Activated CD8-positive, alpha-beta T cell treated with anti-CD3 and anti-CD28 coated beads, Interleukin-2, amount 10 ng/mL, durations not matched to agents 7 days and 5 days (primary cell): ENCODE measurements at places on chromosomes 12 and 14.

- no peak for DNase-seq
Observed at GRCh38 chr14:36091096-36091495, 85.4 kb downstream of the PTCSC3 start.

DNA sequence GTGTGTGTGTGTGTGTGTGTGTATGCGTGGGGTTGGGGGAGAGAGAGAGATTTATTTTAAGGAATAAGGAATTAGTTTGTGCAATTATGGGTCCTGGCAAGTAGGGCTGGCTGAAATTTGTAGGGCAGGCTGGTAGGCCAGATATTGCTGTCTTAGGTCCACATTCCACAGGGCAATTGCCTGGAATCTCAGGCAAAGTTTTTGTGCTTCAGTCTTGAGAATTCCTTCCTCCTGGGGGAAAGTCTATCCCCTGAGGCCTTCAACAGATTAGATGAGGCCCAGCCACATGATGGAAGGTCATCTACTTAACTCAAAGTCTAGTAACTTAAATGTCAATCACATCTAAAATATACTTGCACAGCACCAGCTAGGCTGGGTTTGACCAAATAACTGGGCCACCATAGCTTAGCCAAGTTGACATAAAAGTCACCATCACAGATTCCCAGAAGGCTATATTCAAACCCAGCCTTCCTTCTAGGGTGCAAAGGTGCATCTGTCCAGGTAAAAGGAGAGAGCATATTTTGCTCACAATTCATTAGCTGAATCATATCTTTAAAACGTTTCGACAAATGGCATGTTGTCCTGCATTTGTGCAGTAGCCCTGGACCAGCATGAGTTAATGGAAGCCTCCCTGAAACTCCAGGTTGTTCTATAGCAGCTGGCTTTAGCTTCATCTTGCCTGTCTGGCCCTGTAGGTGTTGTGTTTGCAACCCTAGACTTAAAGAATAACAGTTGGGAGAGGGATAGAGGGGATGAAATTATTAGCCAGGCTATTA, 63.1 kb downstream of the C14orf132 start:
- no peak for DNase-seq

DNA sequence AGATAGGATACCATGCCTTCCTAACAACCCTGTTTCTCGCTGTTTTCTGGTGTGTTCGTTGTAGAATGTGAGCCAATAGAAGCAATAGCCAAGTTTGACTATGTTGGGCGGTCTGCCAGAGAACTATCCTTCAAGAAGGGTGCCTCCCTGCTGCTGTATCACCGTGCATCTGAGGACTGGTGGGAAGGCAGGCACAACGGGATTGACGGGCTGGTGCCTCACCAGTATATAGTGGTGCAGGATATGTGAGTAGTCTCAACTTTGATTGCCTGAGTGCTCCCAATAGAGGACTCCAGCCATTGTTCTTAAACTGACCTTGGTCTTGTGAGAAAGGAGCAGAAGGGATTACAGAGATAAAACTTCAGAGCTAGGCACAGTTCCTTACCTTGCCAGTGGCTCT, 96.2 kb downstream of the KICS2 start:
- no peak for DNase-seq

- no peak for DNase-seq
Observed at GRCh38 chr12:67645126-67645525, 3.4 kb upstream of the DYRK2 start.

DNA sequence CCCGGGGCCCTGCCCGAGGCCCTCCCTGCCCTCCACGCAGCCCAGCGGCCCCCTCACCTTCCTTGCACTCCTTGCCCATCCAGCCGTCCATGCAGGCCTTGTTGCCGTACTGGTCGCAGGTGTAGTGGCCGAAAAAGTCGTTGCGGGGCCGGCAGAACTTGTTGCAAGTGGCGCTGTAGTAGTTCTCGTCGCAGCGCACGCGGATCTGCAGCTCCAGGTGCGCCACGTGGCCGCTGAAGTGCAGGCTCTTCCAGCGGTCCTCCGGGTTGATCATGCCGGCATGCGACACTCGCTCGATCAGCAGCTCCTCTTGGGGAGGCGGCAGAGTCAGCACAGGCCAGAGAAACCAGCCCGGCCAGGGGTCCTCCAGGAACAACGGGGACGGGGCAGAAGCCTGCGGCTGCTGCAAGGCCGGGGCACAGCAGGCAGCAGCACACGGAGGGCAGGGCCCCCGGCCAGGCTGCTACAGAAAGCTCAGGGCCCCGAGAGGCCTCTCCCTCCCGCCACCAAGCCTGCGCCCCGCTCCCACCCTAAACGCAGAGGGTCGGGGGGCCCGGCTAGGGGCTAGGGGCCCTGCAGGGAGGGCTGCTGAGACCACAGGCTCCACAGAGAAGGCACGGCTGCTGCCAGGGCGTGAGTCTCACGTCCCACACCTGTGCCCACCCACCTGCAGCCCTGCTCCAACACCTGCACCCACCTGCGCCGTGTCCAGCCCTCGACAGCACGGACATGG, 12.7 kb downstream of the JAG2 start:
- DNase-seq = no peak

DNA sequence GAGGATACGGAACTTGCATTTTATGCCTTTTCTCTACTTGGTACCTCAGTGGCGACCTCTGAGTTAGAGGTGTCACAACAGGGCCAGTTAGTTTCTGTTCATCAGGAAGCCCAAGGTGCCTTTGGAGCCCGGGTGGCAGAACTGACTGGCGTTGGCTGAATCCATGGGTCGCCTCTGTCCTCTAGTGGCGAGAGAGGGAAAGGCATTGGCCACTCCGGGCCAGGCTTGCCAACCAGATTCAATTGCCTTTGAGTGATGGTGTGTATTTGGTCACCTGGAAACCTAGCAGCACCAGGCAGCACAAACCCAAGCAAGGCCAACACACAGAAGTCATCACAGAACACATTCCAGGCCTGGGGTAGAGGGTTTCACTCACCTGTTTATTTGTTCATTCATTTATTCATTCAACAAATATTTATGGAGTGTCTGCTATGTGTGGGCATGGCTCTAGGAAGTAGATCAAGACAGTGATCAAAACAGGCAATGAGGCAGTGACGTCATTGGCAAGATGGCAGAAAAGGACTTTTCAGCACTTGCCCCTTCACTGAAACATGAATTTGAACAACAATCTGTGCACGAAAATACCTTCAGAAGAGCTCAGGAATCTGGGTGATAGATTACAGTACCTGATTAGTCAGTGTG, 40.5 kb upstream of the KCNA5 start:
- DNase-seq = peak; percentile 67

GRCh38 chr14:34275078-34275477, 187.0 kb downstream of the SPTSSA start:
- DNase-seq = no peak

DNA sequence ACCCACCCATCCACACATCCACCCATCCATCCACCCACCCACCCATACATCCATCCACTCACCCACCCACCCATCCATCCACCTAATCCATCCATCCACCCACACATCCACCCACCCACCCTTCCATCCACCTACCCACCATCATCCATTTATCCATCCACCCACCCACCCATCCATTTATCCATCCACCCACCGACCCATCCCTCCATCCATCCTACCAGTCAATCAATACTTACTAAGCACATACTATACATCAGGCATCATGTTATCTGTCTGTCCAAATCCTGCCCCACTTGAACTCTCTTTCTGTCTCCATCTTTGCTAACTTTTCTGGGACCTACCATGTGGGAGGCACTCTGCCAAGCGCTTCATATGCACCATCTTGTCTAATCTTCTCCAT, 15.4 kb downstream of the GALNT9 start:
- no peak for DNase-seq

DNA sequence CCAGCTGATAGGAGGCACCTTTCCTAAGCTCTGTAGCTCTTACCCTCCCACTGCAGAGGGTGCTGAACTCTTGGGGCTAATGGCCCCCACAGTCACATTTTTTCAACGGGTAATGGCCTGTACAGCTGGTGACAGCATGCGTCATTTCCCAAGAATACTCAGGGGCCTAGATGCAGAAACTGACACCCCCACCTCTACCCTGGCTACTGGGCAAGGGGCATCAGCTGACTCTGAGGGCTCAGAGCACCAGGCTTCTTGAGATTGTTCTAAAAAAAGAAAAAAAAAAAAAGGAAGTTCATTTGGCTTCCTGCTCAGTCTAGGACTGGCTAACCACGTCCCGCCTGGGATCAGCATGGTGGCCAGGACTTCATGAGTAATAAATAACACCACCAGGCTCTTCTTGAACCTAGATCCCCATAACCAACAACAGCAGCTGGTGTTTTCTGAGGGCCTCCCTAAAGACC, 35.2 kb downstream of the ZFP36L1 start:
- no peak for DNase-seq

GRCh38 chr14:52402812-52403526, 88.9 kb downstream of the PTGER2 start:
- DNase-seq = no peak

DNA sequence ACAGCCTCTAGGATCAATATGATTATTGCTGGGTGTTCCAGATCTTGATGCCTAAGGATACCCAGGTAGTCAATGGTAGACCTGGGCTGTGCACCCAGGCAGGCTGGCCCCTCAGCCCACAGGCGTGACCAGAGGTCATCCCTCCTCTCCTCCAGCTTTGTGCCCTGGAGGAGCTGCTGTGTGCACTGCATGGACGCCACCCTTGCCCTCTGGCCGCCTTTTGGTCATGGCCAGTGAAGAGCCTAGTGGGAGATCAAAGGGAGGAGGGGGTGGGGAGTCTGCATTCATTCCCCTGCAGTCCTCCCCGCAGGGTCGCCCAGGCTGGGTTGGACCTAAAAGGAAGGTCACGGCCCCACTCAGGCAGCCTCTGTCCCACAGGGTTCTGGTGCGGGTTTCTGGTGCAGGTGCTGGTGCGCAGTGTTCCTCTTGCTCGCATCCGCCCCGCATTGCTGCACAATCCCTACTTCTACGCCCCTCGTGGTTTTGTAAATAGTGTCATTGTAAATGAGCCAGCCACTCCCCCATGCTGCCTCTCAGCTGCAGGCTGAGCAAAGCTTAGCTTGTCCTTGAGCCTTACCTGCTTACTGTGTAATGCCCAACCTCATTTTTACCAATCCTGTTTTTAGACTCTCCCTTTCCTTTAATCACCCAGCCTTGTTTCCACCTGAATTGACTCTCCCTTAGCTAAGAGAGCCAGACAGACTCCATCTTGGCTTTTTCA, 55.3 kb downstream of the PSMA6 start:
- DNase-seq = no peak

DNA sequence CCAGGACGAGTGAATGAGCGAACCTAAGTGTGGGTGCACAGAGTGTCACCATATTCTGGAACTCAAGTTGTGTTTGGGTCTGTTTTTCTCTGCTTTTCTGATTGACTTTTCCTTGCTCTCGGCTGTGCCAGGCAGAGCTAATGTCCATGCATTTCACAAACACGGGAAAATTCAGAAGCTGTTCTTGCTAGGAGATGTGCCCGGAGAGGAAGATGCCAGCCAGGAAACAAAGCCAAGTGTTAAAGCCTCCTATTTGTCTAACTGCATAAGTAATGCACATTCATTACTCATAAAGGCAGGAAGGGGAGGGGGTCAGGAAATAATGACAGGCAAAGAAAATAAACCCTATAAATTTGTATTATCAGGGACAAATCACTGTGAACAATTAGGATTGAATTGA, 250.4 kb upstream of the SFSWAP start:
- DNase-seq = no peak

GRCh38 chr14:73713803-73714655, at the start of gene PNMA1:
TSS of gene PNMA1 (minus strand) at chr14:73714384. CDS start at chr14:73713639, 745 bp downstream.
- peak; percentile 90 for DNase-seq

GRCh38 chr14:50063876-50064420, 52.4 kb downstream of the VCPKMT start:
- no peak for DNase-seq

GRCh38 chr14:61188978-61189808, 91.9 kb downstream of the TMEM30B start:
- peak; percentile 22 for DNase-seq

- no peak for DNase-seq
Observed at GRCh38 chr14:34147461-34147860, 196.6 kb upstream of the EGLN3 start.

DNA sequence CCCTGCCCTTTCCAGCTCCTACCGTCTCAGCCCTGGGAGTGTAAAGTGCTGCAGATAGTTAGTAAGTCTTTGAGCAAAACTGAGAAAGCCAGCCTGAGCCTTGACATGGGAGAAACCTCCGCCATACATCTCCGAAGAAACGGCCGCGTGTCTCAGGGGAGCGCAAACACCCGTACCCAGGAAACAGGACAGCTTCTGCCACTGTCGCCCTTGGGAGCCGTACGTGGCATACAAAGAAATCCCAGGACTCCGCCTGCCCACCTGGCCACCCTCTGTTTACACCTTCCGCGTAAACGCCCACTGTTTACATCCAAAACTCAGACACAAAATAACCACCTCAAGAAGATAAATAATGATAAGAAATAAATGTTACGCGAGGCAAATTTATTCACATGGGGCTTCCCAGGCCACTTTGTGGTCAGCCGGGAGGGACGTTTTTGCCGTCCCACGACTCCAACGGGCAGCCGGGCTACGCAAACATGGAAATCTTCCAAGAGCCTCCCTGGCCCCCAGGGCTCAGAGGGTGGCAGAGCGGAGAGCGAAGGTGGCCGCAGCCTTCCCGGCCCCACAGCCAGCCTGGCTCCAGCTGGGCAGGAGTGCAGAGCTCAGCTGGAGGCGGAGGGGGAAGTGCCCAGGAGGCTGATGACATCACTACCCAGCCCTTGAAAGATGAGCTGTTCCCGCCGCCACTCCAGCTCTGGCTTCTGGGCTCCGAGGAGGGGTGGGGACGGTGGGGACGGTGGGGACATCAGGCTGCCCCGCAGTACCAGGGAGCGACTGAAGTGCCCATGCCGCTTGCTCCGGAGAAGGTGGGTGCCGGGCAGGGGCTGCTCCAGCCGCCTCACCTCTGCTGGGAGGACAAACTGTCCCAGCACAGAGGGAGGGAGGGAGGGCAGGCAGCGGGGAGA, at the start of gene BDKRB2:
TSS of gene BDKRB2 (plus strand) at position 689 of the 908 bp plus-strand sequence. CDS start 32,269 bp downstream, outside the sequence.
- no peak for DNase-seq

GRCh38 chr12:57149245-57149900, 2.0 kb upstream of the LRP1-AS start:
- no peak for DNase-seq

GRCh38 chr12:130058926-130059472, 103.3 kb upstream of the FZD10 start:
- no peak for DNase-seq

DNA sequence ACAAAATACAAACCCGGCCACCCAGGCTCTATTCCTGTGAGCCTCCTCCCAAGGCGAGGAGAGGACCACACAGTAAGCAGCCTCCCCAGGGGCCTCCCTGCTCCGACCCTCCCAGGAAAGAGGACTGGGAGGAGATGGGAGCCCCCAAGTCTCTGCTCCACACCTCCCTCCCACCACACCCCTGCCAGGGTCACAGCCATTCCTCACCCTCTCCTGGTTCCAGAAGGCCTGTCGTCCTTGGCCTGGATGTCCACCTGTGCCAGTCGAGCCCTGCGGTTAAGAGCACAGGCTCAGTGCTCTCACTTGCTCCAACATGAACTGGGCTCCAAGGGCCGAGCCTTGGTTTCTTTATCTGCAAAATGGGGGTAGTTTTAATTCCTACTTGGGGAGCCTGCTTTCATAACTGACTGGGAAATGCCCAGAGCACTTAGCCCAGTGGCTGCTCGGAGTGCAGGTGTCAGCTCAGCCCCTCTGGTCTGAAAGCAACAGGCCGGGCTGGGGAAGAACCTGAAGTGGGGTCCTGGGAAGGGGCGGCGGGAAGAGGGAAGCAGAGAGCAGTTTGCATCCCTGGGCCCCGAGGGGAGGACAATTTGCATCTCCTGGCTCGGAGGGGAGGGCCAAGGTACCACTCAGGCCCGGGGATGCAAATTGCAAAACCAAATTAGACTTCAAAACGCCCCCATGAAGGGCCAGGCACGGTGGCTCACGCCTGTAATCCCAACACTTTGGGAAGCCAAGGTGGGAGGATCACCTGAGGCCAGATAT, 23.6 kb downstream of the TCHP start:
- no peak for DNase-seq
